ENCODE measurements at places on chromosomes 6 and 20.
A peak's percentile ranks its signal among the peaks of the same experiment; 100 is the strongest.

GRCh38 chr20:31698803-31699718 lies 23.6 kb downstream of the BCL2L1 start:
- DNase-seq, result peak; percentile 93

DNA sequence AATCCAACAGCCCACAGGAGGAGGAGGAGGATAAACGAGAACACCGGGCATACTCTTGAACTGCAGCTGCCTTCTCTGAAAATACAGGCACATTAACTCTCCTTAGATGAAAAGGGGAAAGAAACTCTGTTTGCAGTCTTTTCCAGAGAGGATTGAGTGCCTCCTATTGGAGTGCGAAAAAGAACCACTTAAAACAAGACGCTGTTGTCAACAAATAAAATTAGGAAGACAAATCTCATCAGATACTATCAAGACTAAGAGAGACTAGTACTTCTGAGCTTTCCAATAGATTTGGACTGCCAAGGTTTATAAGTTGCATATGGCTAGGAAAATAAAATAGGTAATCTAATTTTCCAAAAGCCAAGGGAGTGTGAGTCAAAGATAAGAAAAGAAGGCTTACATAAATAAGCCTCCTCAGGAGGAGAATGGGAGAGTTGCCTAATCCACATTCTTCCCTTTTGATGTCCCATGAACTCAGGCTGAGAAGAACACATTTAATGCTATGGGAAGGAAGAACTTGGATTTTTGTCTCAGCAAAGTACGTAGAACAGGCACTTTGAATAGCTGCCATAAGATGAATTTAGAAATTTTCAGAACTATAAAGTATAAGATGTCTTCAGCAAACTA lies 154.7 kb downstream of the ARHGAP18 start:
- peak; percentile 89 for DNase-seq

GRCh38 chr20:39234520-39235095 lies 272.5 kb downstream of the DHX35 start:
- DNase-seq, result no peak

DNA sequence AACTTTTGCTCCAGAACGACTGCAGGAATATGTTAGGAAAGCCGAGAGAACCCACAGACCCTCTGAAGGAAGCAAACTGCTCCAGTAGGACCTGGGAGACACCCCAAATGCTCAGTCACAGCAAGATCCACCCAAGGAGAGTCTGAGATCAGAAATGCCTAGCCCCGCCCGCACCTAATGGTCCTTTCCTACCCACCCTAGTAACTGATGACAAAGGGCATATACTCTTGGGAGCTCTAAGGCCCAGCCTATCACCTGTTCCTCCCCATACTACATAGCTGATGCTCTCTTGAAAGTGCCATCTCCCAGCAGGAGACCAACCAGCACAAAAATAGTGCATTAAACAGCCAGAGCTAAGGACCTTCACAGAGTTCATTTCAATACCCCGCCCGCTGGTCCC lies 67.6 kb downstream of the CD2AP start:
- DNase-seq, result no peak

- DNase-seq, result peak; percentile 99
Observed at GRCh38 chr6:28985462-28986164, 19.5 kb downstream of the ZNF311 start.

DNA sequence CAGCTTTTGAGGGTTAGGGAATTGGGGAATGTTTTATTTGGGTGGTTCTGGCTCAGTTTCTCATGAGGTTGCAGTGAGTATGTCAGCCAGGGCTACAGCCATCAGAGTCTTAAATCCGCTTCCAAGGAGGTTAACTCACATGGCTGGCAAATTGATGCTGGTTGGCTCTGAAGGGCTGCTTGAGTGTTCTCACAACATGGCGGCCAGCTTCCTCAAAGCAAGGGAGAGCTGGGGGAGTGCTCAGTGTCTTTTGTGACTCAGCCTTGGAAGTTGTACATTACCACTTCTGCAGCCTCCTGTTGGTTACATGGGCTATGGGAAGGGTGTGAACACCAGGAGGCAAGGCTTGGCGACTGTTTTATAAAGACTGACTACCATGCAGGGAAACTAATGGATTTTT lies 17.8 kb upstream of the PPP1R3G start:
- DNase-seq, result no peak

- no peak for DNase-seq
Observed at GRCh38 chr20:35909176-35909575, 45.1 kb downstream of the SCAND1 start.

DNA sequence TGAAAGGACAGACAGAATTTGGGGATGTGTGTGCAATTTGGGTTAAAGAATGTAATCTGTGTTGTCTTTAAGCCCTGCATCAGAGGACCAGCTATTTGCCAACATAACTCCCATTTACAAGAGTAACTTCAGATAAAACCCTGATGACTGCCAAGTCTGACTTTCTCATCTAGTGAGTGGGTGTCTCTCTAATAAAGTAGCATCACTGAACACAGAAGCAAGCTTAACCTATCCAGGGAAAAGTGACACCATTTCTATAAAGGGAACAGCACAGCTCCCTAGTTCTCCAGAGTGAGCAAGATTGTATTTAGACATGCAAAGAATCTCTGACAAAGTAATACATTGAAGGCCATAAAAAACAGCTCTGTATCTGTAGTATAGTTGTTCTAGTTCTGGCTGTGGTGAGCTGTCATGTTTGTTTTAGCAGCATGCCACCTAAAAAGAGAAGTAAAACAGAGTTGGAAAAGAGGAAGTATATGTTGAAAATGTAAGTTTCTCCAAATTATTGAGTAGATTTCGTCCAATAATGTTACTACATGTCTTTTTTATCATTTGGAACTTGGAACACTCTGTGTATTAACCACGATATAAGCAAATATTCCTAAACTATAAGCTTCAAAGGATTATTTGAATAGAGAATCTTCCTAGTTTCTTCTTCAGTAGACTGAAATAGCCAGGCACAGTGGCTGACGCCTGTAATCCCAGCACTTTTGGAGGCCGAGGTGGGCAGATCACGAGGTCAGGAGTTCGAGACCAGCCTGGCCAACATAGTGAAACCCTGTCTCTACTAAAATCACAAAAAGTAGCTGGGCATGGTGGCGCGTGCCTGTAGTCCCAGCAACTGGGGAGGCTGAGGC lies 8.8 kb upstream of the PIM1 start:
- peak; percentile 85 for DNase-seq

- DNase-seq, result no peak
Observed at GRCh38 chr6:117684749-117685148, 9.5 kb downstream of the NUS1 start.

- no peak for DNase-seq
Observed at GRCh38 chr20:38833154-38833856, 27.8 kb downstream of the PPP1R16B start.

DNA sequence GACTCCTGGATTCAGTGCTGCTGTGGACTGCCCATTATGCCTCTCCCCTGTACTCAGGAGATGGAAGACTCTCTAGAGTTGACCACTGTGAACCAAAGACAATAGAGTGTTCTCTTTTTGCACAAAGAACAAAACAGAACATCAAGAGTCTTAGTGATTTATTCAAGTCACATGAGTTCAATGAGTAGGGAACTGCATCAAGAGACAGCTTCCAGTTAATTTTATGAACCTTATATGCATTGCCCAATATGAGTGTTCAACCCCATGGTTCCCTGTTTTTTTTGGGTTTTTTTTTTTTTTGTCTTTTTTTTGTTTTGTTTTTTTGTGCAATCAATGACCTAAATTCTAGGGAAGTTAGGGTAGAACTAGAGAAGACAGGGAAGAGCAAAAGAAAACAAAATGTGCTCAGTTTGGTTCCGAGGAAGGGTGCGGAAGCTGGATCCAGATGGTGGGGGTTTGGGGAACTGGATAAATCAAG lies 224.3 kb downstream of the MAFB start:
- no peak for DNase-seq

- no peak for DNase-seq
Observed at GRCh38 chr6:34837528-34837927, 45.6 kb downstream of the BLTP3A start.

DNA sequence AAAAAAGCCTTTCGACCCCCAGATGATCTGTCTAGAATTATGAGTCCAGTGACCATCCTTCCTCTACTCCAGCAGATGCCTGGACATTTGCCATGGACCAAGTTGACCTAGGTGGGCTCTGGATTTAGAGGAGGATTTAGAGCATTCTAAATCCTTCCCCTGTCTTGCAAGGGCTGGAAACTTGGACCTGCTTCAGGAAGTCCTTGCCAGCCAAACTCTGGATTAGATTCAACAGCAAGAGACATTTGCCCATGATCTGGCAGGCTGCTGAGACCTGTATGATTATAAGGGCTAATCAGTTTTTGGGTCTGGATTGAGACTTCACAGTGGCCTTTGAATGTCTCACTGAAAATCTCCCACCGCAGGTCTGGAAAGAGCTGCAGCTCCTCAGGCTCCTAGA lies 13.1 kb upstream of the HDGFL1 start:
- DNase-seq, result no peak

GRCh38 chr6:44001318-44002066 lies 125.8 kb downstream of the MRPL14 start:
- DNase-seq, result no peak

- DNase-seq, result no peak
Observed at GRCh38 chr6:167208819-167209576, 51.2 kb upstream of the GPR31 start.

GRCh38 chr6:55082021-55082420 lies 92.3 kb upstream of the HCRTR2 start:
- DNase-seq, result no peak

DNA sequence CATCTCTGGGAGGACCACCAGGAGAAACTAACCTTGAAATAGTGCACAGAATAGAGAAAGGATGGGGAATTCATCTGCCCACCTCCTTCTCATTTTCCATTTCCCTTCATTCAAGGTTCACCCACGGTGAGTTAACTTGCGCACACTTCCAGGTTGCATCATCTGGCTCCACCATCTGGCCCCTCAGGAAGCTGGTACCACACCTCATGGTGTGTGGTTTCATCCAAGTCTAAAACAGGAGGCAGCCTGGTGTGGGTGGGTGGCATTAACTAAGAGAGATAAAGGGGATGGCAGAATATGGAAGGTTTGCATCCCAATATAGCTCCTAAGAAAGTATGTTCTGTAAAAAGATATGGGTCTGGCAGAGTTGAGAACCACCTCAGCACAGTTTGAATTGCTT lies 3.8 kb downstream of the ZNF334 start:
- no peak for DNase-seq

DNA sequence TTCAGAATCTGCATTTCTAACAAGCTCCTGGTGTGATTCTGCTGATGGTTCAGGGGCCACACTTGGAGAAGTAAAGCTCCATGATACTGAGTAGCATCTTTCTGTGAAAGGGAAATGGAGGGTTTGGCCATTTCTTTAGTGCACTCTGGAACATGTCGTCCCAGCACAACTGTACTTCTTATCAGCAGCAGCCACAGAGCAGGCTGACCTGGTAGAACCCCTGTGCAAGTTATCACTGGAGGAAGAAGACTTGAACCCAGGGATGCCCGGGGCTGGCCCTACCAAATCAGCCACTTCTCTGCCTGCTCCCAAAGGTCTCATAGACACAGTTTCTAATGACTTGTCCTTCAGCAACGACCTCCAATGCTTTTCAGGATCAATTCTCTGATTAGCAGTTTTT lies 354.7 kb upstream of the PLCB4 start:
- DNase-seq, result no peak

DNA sequence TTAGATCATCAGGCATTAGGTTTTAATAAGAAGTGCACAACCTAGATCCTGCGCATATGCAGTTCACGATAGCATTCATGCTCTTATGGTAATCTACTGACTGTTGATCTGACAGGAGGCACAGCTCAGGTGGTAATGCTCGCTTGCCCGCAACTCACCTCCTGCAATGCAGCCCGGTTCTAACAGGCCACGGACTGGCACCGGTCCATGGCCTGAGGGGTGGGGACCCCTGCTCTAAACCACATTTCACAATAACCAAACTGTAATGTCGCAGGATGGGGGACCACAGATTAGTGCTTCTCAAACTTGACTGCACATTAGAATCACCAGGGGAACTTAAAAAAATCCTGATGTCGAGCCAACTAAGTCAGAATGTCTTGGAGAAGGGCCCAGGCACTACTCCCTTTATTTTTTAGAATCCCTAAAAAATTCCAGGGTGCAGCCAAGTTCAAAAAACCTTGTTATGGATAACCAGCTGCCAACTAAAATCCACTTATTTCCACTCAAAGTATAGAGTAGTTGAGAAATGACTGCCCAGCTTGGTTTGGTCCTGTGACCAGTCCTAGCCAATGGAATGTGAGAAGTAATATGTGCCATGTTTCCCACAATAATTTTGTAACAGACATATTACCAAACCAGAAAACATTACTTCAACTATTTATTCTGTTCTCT lies 3.1 kb downstream of the SHPRH start:
- DNase-seq, result peak; percentile 89

DNA sequence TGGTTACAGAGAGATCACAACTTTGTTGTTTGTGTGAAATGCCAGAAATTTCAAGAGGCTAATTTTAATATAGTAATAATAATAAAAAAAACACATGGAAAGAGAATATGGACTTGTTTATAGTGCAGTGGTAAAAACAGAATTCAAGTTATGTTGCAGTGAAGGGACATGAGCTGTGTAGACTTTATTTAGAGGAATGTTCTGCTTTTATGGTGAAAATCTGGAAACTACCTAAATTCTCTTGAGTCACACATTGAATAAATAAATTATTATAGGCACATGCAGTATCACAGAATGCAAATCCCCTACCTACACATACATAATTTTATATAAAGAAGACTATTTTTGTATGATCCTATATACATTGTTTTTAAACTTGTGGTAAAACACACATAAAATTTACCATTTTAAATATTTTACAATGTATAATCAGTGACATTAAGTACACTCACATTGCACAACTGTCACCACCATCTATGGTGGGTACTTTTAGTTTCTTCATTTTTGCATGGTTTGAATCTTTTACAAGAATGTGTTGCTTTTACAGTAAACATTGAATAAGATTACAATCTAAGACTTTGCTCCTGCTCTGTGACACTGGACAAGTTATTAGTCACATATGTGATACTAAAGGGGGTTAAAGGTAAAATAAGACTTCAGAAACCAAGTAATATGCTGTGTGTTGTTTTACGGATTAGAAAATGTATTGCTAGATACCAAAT lies 107.4 kb downstream of the B3GAT2 start:
- DNase-seq, result peak; percentile 21

DNA sequence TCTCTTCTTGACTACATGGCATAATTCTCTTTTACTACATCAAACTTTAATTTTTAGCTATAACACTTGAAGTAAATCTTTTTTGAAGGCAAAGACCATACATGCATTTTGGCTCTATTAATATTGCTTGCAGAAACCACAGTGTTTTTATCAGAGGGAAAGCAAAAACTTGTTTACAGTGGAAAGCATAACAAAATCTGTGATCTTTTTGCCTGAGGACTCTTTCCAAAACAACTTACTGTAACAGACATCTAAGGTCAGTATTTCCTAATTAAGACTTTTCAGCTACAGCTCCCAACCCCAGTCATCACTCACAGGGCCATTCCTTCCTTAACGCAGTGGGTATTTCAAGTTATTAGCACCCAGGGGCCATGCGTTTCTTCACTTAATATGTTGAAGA lies 274.7 kb downstream of the CDKAL1 start:
- DNase-seq, result no peak

GRCh38 chr6:126038234-126038633 lies 51.9 kb downstream of the TRMT11 start:
- no peak for DNase-seq

Measured in fibroblast of pulmonary artery (primary cell).